ENCODE measurements at places on chromosomes 5 and 9.

DNA sequence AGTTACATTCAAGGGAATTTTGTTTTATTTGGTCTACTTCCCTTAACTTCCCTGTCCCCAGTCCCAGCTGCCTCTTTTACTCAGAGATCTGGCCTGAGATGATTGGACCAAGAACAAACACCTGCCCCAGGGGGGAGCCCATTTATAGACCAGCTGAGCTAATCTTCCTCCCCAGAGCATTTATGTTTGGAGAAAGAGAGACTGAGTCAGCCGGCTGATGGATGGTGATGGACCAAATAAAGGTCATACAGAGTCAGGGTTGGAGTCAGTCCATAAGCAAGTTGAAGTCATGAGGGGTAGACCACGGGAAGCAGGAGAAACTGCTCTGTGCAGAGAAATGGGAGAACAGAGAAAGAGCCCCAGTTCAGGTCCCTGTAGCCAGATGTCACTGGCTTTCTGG, 77.7 kb downstream of the TMEM174 start:
- DNase-seq = no peak

DNA sequence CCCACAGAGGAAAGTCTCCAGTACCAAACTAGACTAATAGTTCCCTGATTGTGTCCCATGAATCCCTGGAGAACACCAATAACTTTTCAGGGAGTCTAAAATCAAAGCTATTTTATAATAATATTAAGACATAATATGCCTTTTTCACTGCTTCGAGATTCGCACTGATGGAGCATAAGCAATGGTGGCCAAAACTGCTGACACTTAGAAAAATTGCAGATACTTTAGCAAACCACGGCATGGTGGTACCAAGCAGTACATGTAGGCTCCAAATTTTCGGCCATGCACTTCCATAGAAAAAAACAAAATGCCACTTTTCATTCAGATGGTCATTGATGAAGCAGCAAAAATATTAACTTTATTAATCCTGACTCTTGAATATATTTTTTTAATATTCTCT, 100.3 kb upstream of the PCSK1 start:
- DNase-seq = no peak

DNA sequence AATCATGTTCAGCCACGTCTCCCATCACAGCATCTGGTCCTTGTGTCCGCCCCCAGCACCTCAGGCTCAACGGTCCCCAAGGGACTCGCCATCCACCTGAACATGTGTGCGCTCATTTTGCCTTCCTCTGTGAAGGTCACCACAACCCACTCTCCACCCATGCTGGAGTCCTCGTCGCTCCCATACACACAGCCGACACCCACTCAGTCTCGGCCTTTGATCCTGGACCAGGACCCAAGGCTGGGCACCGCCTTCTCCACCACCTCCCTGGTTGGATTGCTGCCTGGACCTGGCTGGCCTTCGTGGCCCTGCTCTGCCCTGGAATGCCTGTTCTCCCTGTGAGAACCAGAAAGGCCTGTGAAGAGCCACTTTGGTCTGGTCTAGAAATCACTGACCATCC, 60.3 kb downstream of the UBE2QL1 start:
- DNase-seq = no peak

- DNase-seq = no peak
These were observed 45.0 kb upstream of the LRRTM2 start for GRCh38 chr5:138920181-138920580.

GRCh38 chr9:16387382-16387781, 483.1 kb downstream of the BNC2 start:
- no peak for DNase-seq

DNA sequence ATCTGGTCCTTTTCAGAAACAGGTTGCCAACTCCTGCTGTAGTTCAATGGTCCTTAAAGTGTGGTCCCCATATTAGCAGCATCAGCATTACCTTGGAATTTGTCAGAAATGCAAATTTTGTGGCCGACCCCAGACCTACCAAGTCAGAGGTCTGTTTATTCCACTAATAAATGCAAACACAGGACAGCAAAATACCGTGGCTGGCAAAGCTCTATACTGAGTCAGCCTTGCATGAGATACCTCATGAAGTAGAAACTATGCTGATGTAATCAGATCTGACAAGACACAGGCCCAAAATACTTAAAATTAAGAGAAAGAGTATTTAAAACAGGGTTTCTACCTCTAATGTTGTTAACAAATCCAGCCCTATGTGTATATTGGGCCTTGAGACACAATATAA, 3.0 kb downstream of the GOLM1 start:
- no peak for DNase-seq
